ENCODE measurements at places on chromosomes 7 and 10. TPM values are rescaled to one million over a fixed set of nuclear protein-coding genes. Genes with fewer than 3 reads are reported as not detected.

DNA sequence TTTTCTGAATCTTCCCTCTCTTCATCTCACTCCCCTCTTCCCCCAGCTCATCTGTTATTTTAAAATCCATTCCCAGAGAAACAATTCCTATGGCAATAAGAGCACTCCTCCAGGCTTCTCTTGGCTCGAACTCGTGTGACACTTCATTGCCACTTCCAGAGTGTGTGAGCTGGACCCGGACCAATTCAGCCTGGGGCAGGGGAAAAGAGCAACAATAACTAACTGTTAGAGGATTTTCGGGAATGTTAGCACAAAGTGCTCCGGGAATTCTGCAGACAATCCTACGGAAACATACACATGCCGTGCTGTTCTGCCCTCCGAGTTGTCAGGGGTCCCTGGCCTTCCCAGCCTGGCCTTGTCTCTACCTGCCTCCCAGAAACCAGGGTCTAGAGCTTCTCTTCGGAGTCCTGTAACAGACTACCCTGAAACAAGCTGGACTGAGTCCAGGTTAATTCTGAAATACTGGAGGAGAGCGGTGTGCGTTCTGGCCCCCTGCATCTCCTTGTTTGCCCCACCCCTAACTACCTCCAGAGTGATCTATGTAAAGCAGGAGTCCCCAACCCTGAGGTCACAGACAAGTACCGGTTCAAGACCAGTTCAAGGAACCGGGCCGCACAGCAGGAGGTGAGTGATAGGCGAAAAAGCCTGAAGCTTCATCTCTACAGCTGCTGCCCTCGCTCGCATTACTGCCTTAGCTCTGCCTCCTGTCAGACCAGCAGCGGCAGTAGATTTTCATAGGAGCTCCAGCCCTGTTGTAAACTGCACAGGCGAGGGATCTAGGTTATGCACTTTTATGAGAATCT lies 11.3 kb downstream of the COL26A1 start:
- DNase-seq = no peak

- DNase-seq = no peak
These were observed 98.7 kb upstream of the DOCK1 start for GRCh38 chr10:126806498-126806897.

DNA sequence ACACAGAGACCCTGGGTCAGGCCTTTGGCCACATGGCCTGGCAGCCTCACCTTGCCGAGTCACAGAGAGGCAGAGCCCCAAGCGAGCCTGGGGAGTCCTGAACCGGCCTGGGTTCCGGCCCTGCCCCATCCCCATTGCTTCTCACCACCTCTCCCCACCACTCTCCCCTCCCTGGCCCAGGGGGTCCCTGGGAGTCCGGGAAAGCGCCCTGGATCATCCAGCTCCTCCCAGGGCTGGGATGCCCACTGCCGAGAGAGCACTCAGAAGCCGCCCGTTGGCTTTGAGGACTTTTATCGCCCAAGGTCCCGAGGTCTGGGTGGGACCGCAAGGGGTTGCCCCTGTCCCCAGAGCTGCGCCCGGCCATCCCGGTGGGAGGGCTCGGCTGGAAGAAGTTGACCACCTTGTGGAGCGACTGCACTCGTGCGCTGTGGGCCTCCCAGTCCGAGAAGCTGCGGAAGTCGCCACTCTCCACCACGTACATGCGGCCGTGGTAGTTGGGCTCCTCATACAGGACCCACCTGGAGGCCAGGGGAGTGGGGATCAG lies 8.1 kb downstream of the CRYGN start:
- no peak for DNase-seq

BICC1 gene
- 0.14 TPM for total RNA-seq

DNA sequence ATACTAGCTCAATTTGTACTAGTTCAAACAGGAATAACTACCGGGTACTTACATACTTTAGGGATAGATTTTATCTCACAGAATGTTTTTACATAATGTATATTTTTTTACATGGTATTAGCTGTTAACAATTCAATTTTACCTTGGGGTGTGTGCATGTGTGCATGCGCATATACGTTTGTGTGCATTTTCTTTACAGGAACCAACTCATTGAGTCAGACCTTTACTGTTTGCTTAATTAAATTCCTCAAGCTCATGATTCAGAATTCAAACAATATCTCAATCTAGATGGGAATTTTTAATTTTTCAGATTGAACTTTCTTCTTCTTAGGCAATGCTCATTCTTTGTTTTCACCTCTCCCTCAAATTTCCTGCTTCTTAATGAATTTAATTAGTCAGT lies 24.7 kb upstream of the WASL start:
- no peak for DNase-seq

- DNase-seq = no peak
These were observed 34.6 kb upstream of the AOAH start for GRCh38 chr7:36758879-36759278.

DNA sequence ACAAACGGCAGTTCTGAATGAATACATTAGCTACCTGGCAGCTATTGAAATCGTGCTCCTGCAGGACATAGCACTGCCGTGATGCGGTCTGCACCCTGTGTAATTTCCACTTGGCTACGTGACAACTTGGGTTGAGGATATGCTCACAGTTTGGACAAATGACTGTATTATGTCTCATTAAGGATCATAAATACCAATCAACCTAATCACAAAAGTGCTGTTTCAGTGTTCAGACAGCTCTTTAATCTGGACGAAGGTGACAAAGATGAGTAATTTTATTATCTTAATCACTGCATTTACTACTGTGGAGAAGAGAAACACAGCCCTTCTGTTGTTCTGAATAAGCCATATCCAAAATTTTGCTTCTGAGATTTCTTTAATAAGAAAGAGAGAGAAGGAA lies 210.8 kb upstream of the PFKP start:
- no peak for DNase-seq

POR gene
- 57.6 TPM for total RNA-seq

GRCh38 chr7:83559887-83560286 lies 89.1 kb downstream of the SEMA3E start:
- DNase-seq = no peak

CLCN1 gene
- 0.09 TPM for total RNA-seq

GRCh38 chr10:21195252-21195651 lies 298.1 kb upstream of the NEBL start:
- DNase-seq = no peak

PON1 gene
- total RNA-seq = not detected

KCP gene
- 0.20 TPM for total RNA-seq

DNA sequence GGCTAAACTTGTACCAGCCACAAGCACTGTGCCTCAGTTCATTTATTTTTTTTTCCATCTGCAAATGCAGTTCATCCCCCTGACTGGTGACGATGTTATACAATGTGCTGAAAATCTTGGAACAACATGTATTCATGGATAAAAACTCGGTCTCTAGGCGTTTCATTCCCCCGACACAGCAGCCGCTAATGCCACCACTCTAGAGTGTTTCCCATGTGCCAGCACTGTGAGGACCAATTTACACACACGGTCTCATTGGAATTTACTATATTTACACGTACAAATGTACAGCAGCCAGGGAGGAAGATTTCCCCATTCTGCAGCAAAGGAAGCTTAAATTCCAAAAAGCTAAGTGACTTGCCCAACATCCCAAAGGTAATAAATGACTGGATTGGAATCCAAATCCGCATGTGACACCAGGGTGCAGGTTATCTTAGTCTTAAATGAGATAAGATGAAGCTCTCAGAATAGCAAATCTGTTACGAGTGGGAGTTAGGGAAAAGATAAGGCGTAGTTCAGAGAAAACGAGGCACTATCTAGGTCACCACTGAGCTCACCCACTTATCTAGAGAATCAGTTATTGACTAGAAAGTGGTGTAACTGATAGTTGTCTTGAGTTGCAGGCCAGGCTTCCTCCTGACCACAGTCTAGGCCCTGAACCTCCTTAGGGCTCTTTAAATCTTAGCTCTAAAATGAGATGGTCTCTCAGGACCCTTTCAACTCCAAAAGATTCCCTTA lies 36.7 kb downstream of the FAM107B start:
- no peak for DNase-seq

Data from activated CD8-positive, alpha-beta memory T cell treated with anti-CD3 and anti-CD28 coated beads, Interleukin-2, amount 10 ng/mL, durations not matched to agents 7 days and 5 days (primary cell).